ENCODE measurements at places on chromosomes 11 and 22.

DNA sequence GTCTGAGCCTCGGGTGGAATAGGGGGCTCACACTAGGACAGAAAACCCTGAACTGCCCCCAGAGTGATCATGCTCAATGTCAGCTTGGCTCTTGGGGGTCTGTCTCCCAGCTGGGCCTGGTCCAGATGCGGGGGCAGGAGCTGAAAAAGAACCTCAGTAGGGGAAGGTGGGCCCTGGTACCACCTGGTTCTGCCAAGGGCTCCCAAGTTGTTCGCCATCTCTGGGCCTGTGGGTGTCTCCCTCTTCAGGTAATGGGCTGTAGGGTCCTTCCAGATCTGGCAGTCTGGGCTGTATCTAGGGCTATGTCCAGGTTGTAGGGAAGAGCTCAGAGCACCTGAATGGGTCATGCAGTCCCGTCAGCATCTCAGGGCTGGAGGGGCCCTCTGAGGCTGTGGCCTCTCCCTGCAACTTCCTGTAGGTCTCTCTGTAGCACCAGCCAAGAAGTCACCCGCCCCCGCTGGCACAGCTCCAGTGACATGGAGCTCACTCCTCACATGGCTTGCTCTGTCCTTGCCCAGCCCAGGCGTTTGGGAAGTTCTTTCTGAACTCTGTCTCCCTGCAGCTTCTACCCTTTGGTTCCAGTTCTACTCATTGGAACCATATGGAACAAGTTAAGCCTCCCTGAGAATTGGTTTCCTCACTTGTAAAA lies 33.0 kb upstream of the SOX10 start:
- peak; percentile 60 for DNase-seq

DNA sequence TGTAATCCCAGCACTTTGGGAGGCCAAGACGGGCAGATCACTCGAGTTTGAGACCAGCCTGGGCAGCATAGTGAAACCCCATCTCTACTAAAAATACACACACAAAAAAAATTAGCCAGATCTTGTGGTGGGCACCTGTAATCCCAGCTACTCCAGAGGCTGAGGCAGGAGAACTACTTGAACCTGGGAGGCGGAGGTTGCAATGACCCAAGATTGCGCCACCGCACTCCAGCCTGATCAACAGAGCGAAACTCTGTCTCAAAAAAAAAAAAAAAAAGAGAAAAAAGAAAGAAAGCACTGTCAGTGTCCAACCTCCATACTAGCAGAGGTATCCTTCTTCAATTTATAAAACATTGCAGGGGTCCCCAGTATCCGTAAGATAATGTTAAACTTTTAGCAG lies 17.8 kb downstream of the RAB6A start:
- no peak for DNase-seq

- DNase-seq, result peak; percentile 3
Observed at GRCh38 chr11:100963375-100963774, 166.2 kb downstream of the PGR start.

DNA sequence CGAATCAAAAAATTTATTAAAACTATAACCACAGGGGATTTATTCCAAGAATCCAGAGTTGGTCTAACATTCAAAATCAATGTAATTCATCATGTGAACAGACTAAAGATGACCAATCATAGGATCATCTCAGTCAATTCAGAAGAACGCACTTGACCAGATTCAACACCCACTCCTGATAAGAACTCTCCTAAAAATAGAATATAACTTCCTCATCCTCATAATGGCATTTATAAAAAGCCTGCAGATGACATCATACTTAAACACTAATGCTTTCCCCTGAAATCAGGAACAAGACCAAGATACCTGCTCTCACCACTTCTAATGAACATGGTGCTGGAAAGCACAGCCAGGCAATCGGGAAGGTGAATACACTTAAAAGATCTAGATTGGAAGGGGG lies 10.5 kb upstream of the MUC2 start:
- no peak for DNase-seq

DNA sequence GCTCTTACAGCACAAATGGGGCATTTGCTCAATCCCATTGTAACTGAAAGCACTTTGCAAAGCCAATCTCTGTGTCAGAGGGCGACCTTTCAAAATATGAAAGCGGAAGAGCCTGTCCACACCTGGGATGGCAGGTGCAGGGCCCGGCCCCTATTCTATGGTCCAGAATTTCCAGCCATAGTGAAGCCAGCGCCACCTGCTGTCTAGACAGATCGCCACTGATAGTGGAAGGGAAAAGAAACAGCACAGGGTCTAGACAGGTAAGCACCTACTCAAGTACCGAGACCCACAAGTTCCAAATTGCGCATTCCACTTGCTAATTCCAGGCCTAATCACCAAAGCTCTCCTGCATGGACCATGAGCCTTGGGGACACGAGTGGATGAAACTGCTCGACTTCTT lies 141.4 kb downstream of the NTM start:
- DNase-seq, result no peak

GRCh38 chr22:26072621-26073020 lies 96.6 kb upstream of the SEZ6L start:
- DNase-seq, result no peak

GRCh38 chr22:45344334-45344733 lies 34.6 kb downstream of the FAM118A start:
- no peak for DNase-seq

- no peak for DNase-seq
Observed at GRCh38 chr22:17950651-17951214, 73.6 kb downstream of the MICAL3 start.

GRCh38 chr22:30538280-30538679 lies 8.3 kb downstream of the SEC14L6 start:
- peak; percentile 47 for DNase-seq

Data from fibroblast of skin of right biceps (primary cell).